ENCODE measurements at places on chromosomes 5 and 9. TPM values are rescaled to one million over a fixed set of nuclear protein-coding genes. Genes with fewer than 3 reads are reported as not detected.

ACSL6 gene
- total RNA-seq = not detected

DNA sequence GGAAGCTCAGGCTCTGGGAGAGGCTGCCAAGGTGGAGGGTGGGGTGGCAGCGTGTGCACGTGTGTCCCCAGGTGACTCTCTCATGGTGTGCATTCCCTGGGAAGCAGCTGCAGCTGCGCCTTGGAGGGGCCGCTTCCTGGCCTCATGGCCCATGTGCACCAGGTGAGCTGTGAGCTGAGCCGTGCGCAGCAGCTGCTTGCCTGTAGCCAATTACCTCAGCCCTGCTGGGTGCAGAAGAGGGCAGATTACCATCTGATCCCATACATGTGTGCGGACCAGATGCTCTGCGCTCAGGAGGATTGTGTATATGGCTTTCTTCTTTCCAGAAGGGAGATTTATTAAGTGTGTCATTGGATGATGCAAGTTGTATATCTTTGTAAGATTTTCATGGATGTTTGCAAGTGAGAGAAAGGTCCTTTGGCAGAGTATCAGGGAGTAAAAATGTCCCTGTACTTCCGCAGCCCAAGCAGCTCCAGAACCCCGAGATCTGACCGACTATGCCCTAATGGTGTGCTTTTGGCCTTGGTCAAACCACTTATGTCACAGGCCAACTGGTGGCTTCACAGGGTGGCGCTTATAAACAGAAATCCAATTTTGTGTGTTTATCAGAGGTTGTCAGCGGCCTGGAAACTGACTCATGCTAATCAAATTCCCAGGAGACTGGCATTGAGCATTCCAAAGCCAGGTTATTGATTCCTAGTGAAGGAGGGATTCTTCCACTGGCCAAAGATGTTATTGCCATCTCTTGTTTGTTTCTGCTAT is 229.3 kb downstream of the GOLPH3 start:
- DNase-seq = peak; percentile 66

DNA sequence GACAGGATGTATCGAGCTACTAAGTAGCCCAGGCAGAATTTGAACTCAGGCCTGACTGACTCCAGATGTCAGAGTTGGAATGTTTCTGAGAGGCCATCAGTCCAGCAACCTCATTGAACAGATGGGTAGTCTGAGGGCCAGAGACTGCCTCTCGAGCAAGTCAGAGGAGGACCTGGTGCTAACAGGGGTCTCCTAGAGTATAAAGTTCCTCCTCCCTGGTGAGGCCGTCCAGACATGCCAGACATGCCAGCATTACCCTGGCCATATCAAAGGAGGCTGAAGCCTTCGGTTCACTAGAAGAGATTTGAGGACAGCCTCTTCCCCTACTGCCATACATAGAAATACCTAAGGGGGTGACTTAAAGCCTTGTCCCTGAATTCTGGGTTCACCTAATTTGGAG is 81.2 kb downstream of the ZNF618 start:
- DNase-seq = no peak

- no peak for DNase-seq
Observed at GRCh38 chr9:74696520-74696919, 191.2 kb downstream of the TRPM6 start.

GARIN3 gene
- total RNA-seq = not detected

DNA sequence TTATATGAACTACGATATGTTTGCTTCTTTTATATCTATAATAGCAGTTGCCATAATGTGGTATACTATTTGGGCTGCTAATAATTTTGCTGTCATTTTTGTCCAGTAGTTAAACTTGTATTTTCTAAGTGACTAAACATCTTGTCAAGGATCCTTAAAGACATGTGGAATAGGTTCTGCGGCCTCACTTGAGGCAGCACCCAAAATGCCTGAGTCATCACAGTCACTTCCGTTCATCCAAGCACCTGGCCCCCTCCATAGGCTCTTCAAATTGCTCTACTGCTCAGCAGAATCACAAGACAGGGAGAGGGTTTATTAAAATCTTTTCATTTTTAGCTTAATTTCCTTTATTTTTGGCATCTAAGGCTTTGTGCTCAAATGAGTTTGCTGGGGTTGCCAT is 259.1 kb downstream of the AOPEP start:
- no peak for DNase-seq

DNA sequence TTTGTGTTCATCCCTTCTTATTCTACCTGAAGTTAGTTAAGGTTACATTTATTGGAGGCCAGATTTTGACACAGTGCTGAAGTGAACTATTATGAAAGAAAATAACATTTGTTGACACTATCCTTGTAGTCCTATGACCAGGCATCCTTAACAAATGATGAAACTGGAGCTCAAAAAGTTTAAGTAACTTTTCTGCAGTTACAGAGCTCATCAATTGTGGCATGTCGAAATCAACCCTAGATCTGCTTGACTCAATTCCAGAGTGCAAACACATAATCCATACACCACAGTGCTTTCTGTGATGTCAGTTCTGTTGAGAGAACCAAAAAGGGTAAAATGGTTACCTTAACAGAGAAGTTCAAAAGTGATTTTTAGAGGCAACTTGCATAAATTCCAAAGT is 28.6 kb downstream of the KCNN2 start:
- no peak for DNase-seq

- no peak for DNase-seq
Observed at GRCh38 chr5:105133087-105133486, 1570.5 kb upstream of the NUDT12 start.

DNA sequence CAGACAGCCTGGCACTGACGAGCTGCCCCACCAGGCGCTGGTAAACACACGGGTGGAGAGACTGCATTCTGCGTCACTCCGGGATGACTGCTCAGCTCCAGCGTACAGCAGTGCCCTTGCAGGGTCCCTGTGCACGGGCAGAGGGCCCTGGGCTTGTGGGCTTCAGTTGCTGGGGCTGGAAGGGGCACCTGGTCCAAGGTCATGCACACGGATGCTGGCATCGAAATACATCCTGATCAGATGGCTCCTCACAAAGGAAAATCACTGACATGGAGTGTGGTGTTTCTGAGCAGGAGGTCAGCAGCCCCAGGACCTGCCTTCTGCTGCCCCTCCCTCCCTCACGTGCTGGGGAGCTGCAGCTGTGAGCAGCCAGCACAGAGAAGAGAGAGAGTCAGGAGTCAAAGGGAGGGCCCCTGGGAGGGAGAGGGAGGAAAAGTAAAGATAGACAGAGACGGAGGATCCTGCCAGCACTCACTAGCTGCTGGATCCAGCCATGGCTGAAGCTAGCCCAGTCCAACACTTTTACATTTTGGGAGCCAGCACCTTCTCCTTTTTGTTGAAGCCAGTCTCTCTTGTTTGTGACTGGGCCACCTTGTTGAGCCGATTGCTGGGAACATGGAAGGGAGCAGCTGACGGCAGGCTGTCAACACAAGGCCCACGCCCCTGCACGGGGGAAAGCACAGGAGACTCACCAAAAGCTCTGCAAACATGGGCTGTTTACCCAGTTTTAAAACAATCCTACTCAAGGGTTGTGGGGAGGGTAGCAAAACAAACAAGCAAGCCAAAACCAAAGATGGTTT is 166.5 kb upstream of the PHYKPL start:
- no peak for DNase-seq

BARHL1 gene
- not detected for total RNA-seq

- DNase-seq = no peak
Observed at GRCh38 chr5:112971276-112971675, 5.3 kb upstream of the DCP2 start.

ANKRD34B gene
- not detected for total RNA-seq

DNA sequence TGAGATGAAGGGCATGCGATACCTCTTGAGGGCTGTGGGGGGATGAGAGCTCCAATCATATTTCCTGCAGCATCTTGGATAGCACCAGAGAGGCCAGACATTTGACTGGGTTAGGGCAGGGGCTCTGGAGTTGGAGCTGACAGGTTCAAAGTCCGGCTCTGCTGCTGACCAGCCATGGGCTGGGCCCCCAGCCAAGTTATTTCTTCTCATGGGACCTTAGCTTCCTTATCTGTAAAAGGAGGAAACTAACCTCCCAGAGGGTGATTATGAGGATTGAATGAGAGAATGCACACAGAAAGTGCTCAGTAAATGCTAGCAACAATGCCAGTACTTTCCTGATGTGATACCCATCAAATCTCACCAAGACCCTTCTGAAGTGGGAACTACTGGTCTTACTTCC is 65.2 kb upstream of the SLC25A51 start:
- peak; percentile 76 for DNase-seq

- DNase-seq = peak; percentile 96
Observed at GRCh38 chr5:177194268-177194667, 60.7 kb downstream of the NSD1 start.

HTR4 gene
- not detected for total RNA-seq

GRCh38 chr5:154575546-154576428 is 97.8 kb upstream of the HAND1 start:
- DNase-seq = no peak

DNA sequence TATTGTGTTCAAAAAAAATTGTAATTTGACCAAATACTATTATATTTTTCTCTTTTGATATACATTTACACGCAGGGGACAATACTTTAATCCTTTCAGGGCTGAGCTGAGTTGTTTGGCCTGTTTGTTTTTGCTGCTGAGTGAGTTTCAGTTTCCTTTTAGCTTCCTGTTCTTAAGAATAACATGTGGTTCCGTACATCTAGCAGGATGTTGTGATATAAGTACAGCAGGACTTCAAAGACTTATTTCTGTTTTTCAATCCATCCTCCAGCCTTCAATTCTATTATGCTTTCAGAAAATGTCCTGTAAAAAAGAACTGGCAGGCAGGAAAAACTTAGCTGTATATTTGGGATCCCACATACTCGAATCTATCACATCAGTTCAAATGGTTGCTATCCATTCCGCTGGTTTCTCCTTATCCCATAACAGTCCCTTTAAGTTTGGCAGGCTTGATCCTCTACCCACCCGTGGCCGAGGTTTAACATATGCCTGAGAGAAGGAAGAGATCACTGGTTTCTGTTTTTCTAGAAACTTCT is 1037.3 kb upstream of the ACO1 start:
- peak; percentile 65 for DNase-seq

GRCh38 chr5:151864061-151864748 is 60.4 kb downstream of the GLRA1 start:
- DNase-seq = no peak

FAM170A gene
- not detected for total RNA-seq

CDX1 gene
- under 0.01 TPM for total RNA-seq

- DNase-seq = no peak
Observed at GRCh38 chr5:16450163-16450562, 15.4 kb downstream of the ZNF622 start.

GRCh38 chr9:6086006-6086655 is 70.7 kb upstream of the RANBP6 start:
- no peak for DNase-seq

GRCh38 chr5:102200861-102201260 is 95.2 kb downstream of the SLCO4C1 start:
- no peak for DNase-seq

DNA sequence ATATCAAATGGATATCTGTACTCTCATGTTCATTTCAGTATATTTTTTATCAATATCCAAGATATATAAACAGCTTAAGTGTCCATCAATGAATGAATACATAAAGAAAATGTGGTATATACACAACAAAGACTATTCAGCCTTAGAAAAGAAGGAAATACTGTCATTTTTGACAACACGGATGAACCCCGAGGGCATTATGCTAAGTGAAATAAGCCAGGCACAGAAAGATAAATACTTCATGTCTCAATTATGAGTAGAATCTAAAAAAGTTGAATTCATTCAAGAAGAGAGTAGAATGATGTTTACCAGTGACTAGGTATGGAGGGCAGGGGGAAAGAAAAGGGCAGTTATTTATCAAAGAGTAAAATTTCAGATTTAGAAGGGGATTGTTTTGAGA is 949.8 kb upstream of the TYRP1 start:
- DNase-seq = no peak

DNA sequence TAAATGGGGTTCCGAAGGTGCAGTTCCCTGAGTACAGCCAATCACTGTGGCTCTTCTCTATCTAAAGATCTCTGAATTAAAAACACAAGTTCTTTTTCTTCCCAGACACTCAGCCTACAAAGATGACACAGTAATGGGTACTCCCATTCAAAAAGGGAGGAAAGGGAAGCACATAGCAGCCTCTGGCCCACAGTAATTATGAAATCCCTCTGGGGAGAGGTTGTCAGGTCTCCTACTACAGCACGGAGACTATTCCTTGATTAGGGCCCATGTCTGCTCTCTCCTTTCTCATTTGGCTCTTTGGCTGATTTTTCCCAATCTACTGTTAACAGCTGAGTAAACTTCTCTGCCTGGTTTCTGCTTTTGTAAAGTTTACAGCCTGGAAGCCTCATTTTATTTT is 62.0 kb upstream of the RANBP3L start:
- DNase-seq = no peak

DNA sequence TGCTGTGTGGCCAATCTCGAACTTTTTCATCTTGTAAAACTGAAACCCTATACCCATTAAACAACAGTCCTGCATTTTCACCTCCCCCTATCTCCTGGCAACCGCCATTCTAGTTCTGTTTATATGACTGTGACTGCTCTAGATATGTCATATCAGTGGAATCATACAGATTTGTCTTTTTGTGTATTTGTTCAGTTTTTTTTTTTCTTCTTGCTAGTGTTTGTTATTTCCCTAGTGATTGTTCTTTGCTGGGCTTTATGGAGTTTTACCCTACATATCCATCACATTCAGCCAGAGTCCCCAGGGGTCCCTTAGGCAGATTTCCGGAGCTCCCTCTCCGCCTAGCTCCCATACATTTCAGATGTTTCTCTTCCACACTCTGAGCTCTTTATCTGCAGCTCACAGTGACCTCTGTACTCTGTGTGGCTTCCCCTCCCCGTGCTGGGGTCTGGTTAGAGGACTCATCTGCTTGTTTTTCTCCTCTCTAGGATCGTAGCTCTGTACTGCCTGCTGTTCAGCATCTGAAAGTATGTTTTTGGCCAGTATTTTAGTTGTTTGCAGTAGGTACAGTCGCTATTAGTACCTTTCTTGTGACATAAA is 25.1 kb upstream of the CARTPT start:
- DNase-seq = peak; percentile 17

DNA sequence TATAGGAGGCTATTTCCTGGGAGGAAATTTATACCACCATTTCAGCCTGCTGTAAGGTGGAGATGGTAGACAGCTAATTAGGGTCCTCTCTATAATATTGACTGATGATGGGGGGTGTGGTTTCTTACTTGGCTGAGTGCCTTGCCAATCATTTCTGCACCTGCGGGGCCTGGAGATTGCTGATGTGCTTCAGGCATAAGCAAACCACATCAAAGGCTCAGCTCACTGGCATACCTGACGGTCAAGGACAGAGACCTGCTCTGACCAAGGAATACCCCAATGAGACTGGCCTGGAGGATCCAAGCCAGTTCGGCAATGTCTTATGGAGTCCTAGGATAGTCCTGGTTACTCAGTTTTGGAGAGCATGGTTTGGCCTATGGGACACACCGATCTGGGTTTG is 29.5 kb downstream of the ANKH start:
- DNase-seq = no peak

KLHL9 gene
- 57.9 TPM for total RNA-seq

- DNase-seq = no peak
Observed at GRCh38 chr9:125794708-125795107, 47.5 kb downstream of the PBX3 start.

GRCh38 chr5:60820593-60821487 is 23.2 kb downstream of the ELOVL7 start:
- no peak for DNase-seq

WDR70 gene
- total RNA-seq = 23.5 TPM

GRCh38 chr9:134335061-134335460 is 8.8 kb downstream of the RXRA start:
- no peak for DNase-seq

- DNase-seq = no peak
Observed at GRCh38 chr5:73282923-73283322, 109.9 kb downstream of the TMEM174 start.

MLANA gene
- not detected for total RNA-seq
